ENCODE measurements at places on chromosomes 4 and X. TPM values are rescaled to one million over a fixed set of nuclear protein-coding genes. Genes with fewer than 3 reads are reported as not detected.

SSX3 gene
- total RNA-seq = not detected

CXorf65 gene
- not detected for total RNA-seq

MSMO1 gene
- 357 TPM for total RNA-seq

FAT4 gene
- total RNA-seq = 147 TPM

ARR3 gene
- not detected for total RNA-seq

MND1 gene
- total RNA-seq = 5.7 TPM

PHOX2B gene
- total RNA-seq = not detected

BTK gene
- 0.49 TPM for total RNA-seq

MAGEA3 gene
- total RNA-seq = not detected

FABP2 gene
- total RNA-seq = not detected

TSPAN7 gene
- total RNA-seq = 73.5 TPM

TRIM61 gene
- total RNA-seq = 0.98 TPM

PPP2R2C gene
- total RNA-seq = 59.5 TPM

KLB gene
- 0.25 TPM for total RNA-seq

SLC2A9 gene
- total RNA-seq = 1.7 TPM

PAGE5 gene
- total RNA-seq = not detected

KLHL4 gene
- 36.1 TPM for total RNA-seq
